Activated T-helper 17 cell treated with anti-CD3 and anti-CD28 coated beads, Interleukin-2, amount 50 U/mL, for 72 hours (primary cell): ENCODE measurements at places on chromosomes 1 and 21.
A peak's percentile ranks its signal among the peaks of the same experiment; 100 is the strongest.

- H3K4me1 ChIP-seq = peaks cover 19% of the 10 kb centered on the region
- peak overlapping the region; percentile 95 for H3K27ac ChIP-seq
- no peaks in the 10 kb centered on the region for H3K36me3 ChIP-seq
- peak overlapping the region; percentile 69 for H3K4me3 ChIP-seq
- H3K27me3 ChIP-seq = no peaks in the 10 kb centered on the region
- peak; percentile 68 for ATAC-seq
Measured at GRCh38 chr21:45768011-45768739, 124.7 kb downstream of the PCBP3 start.

DNA sequence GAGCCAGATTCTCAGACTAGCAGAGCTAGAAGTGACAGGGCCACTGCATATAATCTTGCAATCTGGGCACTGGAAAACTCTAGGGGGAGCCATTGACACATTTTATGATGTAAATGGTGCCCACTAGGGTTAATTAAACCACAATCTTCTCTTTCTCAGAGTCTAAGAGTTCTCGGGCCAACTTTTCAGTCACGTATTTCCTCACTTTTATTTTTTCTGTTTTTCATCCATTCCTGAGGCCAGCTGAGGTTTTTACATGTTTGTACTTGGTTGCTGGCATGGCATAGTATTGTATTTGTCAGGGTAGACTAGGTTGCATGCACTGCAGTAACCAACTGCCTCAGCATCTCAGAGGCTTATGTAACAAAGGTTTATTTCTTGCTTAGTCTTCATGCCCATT is 138.2 kb downstream of the ZNF326 start:
- H3K27me3 ChIP-seq = peaks cover 26% of the 10 kb centered on the region
- no peak for ATAC-seq
- no peak overlapping the region for H3K4me3 ChIP-seq

GRCh38 chr21:41869771-41870170 is 9.4 kb downstream of the PRDM15 start:
- ATAC-seq = no peak
- no peak overlapping the region for H3K4me3 ChIP-seq
- H3K27ac ChIP-seq = no peak overlapping the region
- peaks cover 9% of the 10 kb centered on the region for H3K4me1 ChIP-seq
- H3K36me3 ChIP-seq = peaks cover 19% of the 10 kb centered on the region
- no peaks in the 10 kb centered on the region for H3K27me3 ChIP-seq

GRCh38 chr1:2543543-2544092 is 12.6 kb upstream of the TNFRSF14 start:
- no peaks in the 10 kb centered on the region for H3K27me3 ChIP-seq
- peaks cover 6% of the 10 kb centered on the region for H3K36me3 ChIP-seq
- H3K4me3 ChIP-seq = no peak overlapping the region
- H3K27ac ChIP-seq = no peak overlapping the region
- ATAC-seq = no peak
- no peaks in the 10 kb centered on the region for H3K4me1 ChIP-seq

- H3K4me3 ChIP-seq = no peak overlapping the region
- H3K27me3 ChIP-seq = no peaks in the 10 kb centered on the region
- ATAC-seq = no peak
Measured at GRCh38 chr1:164801791-164802502, 243.0 kb downstream of the PBX1 start.

DNA sequence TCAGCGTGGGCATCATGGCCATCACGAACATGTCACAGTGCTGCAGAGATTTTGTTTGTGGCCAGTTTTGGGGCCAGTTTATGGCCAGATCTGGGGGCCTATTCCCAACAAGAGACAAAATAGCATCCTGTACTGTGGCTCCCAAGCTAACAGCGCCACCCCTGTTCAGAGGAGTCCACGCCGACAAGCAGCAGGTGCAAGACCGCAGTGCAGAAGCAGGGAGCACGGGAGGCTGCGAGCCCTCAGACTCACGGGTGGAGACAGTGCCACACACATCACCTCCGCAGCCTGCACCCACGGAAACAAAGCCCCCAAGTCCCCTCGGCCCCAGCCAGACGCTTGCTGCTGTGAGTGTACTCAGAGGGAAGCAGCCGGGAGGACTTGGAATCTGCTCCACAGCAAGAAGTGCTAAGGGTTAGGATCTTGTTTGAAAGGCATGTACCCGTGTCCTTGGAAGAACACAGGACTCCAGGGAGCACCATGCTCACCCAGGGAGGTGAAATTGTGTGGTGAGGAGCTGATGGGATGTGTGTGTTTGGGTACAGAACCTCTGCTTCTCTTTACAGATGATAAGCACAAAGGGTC is 7.1 kb downstream of the TCP10L start:
- peaks cover 4% of the 10 kb centered on the region for H3K4me1 ChIP-seq
- ATAC-seq = peak; percentile 56
- H3K27ac ChIP-seq = no peak overlapping the region

GRCh38 chr1:2837316-2837715 is 35.8 kb upstream of the TTC34 start:
- H3K4me1 ChIP-seq = peaks cover 12% of the 10 kb centered on the region
- H3K4me3 ChIP-seq = no peak overlapping the region
- no peak for ATAC-seq

- no peak for ATAC-seq
- peaks cover 5% of the 10 kb centered on the region for H3K27me3 ChIP-seq
- H3K4me3 ChIP-seq = no peak overlapping the region
Measured at GRCh38 chr1:183218027-183218618, 32.1 kb downstream of the LAMC2 start.

- no peak for ATAC-seq
- no peak overlapping the region for H3K27ac ChIP-seq
- H3K4me1 ChIP-seq = no peaks in the 10 kb centered on the region
- H3K36me3 ChIP-seq = no peaks in the 10 kb centered on the region
- peaks cover 10% of the 10 kb centered on the region for H3K27me3 ChIP-seq
Measured at GRCh38 chr1:94099303-94099702, 21.6 kb downstream of the ABCA4 start.

DNA sequence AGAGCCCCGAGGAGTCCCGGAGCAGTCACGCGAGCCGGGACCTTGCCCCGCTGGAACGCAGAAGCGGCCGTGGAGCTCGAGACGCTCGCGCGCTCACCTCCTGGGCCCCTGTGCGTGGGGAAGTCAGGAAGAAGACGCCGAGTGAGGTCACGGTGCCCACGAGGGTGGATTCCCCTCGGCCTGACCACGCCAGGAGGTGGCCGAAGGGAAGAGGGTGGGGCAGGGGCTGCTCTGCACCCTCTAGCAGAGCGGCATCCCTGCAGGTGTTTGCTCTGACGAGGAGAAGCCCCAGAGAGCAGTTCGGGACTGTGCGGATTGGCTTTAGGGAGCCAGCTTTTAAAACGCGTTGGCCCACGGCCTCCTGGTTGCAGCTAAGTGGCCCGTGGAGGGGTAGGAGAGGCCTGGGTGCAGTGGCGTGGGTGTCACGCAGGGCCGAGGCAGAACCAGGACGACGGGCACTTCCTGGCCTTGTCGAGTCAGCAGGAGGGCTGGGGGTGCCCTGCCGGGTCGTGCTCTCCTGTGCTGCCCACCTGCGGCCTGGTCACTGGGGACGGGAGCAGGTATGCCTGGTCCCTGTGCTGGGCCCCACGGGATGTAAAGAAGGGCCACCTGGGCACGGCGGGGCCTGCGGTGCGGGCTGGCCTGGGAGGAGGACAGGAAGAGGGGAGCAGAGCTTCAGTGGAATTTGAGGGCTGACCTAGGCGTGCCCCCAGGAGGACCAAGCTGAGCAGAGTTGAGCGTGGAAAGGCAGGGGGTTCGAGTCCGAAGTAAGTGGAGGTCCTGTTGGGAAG is 1.0 kb downstream of the PDXK start:
- H3K27me3 ChIP-seq = no peaks in the 10 kb centered on the region
- ATAC-seq = peak; percentile 14

DNA sequence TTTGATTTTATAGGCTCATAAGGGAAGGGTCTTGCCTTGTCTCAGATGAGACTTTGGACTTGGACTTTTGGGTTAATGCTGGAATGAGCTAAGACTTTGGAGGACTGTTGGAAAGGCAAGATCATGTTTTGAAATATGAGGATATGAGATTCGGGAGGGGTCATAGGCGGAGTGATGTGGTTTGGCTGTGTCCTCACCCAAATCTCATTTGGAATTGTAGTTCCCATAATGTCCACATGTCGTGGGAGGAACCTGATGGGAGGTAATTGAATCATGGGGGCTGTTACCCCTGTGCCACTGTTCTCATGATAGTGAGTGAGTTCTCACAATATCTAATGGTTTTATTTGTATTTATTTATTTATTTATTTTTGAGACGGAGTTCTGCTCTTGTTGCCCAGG is 6.9 kb upstream of the CSDE1 start:
- no peaks in the 10 kb centered on the region for H3K4me1 ChIP-seq
- no peak overlapping the region for H3K4me3 ChIP-seq
- no peak for ATAC-seq
- H3K36me3 ChIP-seq = peaks cover 17% of the 10 kb centered on the region
- no peaks in the 10 kb centered on the region for H3K27me3 ChIP-seq

- no peaks in the 10 kb centered on the region for H3K4me1 ChIP-seq
- H3K27ac ChIP-seq = no peak overlapping the region
- peaks cover 26% of the 10 kb centered on the region for H3K27me3 ChIP-seq
Measured at GRCh38 chr1:22588899-22589422, 25.7 kb downstream of the EPHA8 start.

- H3K36me3 ChIP-seq = no peaks in the 10 kb centered on the region
- no peak for ATAC-seq
- H3K4me1 ChIP-seq = no peaks in the 10 kb centered on the region
- H3K4me3 ChIP-seq = no peak overlapping the region
- H3K27me3 ChIP-seq = no peaks in the 10 kb centered on the region
Measured at GRCh38 chr1:102961549-102961948, 146.8 kb downstream of the COL11A1 start.

DNA sequence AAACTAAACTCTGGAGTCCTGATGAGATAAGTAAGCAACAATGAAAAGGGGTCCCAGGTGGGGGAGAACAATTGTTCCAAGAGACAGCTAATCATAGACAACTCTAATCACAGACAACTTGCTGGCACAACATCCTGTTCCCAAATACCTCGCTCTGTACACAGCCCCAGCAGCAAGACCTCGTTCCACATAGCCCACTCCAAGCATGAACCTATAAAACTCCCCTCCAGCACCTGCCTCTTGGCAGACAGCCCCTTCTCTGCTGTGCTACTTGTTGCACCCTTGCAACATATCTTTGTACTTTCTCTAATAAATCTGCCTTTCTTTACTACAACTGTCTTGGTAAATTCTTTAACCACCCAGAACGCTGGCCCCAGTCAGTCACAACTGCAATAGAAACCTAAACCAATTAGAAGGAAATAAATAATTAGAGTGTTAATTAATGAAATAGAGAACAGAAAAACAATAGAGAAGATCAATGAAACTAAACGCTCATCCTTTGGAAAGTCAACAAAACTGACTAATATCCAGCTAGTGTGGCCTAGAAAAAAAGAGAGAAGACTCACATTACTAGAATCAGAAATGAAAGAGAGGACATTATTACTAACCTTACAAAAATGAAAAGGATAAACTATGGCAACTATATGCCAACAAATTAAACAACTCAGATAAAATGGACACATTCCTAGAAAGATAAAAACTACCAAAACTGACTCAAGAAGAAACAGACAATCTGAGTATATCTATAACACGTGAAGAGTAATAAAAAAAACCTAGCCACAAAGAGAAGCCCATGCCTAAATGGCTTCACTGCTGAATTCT is 36.1 kb downstream of the LRRC40 start:
- H3K36me3 ChIP-seq = peaks cover 76% of the 10 kb centered on the region
- no peaks in the 10 kb centered on the region for H3K27me3 ChIP-seq
- H3K27ac ChIP-seq = peak overlapping the region; percentile 84
- H3K4me1 ChIP-seq = peaks cover 15% of the 10 kb centered on the region

GRCh38 chr21:34034369-34035014 is 38.9 kb upstream of the MRPS6 start:
- ATAC-seq = no peak
- no peaks in the 10 kb centered on the region for H3K36me3 ChIP-seq
- no peak overlapping the region for H3K27ac ChIP-seq
- H3K27me3 ChIP-seq = no peaks in the 10 kb centered on the region
- peaks cover 20% of the 10 kb centered on the region for H3K4me1 ChIP-seq
- no peak overlapping the region for H3K4me3 ChIP-seq

GRCh38 chr1:243964915-243965314 is 86.2 kb upstream of the ZBTB18 start:
- H3K27me3 ChIP-seq = no peaks in the 10 kb centered on the region
- no peak overlapping the region for H3K4me3 ChIP-seq
- H3K27ac ChIP-seq = no peak overlapping the region
- H3K4me1 ChIP-seq = no peaks in the 10 kb centered on the region

DNA sequence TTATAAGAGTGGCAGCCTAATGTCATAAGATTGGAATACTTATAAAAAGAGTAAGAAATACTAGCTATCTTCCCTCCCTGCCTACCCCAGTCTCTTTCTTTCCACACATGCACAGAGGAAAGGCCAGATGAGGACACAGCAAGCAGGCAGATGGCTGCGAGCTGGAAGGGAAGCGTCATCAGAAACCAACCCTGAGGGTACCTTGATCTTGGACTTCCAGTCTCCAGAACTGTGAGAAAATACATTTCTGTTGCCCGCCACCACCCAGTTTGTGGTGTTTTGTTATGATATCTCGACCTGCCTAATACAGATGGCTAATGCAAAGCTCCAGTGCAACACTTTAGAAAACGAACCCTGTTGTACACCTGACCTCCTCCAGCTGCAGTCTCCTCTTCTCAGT is 2.3 kb upstream of the OR2C3 start:
- H3K4me1 ChIP-seq = peaks cover 4% of the 10 kb centered on the region
- H3K27ac ChIP-seq = no peak overlapping the region
- no peak overlapping the region for H3K4me3 ChIP-seq
- no peaks in the 10 kb centered on the region for H3K36me3 ChIP-seq
- H3K27me3 ChIP-seq = peaks cover 17% of the 10 kb centered on the region
- ATAC-seq = no peak

GRCh38 chr1:27163093-27163492 is 8.2 kb upstream of the SLC9A1 start:
- H3K27ac ChIP-seq = no peak overlapping the region
- H3K4me3 ChIP-seq = no peak overlapping the region

GRCh38 chr1:53308506-53308905 is 19.4 kb downstream of the LRP8 start:
- H3K36me3 ChIP-seq = peaks cover 20% of the 10 kb centered on the region
- peaks cover 6% of the 10 kb centered on the region for H3K4me1 ChIP-seq
- H3K27me3 ChIP-seq = no peaks in the 10 kb centered on the region
- H3K4me3 ChIP-seq = no peak overlapping the region
- H3K27ac ChIP-seq = peak overlapping the region; percentile 76
- peak; percentile 56 for ATAC-seq

DNA sequence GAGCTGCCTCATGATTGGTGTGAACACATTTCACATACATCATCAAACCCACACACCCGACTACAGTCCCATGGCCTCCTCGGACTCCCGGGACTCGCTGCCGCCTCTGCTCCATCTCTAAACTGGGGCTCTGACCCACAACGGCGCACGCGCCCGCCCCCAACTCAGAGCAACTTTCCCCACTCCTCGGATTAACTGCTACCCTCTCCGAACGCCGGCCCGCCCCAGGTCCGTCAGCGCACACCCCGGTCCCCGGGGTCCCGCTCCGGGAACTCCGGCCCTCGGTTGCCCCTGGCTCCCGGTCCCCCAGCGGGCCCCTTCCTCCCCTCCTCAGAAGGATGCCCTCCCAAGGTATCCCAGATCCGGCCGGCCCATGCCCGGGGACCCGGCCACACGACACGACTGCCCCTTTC is 740 bp downstream of the DSTYK start:
- peak; percentile 41 for ATAC-seq
- H3K27ac ChIP-seq = peak overlapping the region; percentile 98
- H3K4me1 ChIP-seq = peaks cover 17% of the 10 kb centered on the region
- peak overlapping the region; percentile 93 for H3K4me3 ChIP-seq
